ENCODE measurements at places on chromosomes 11 and 22. TPM values are rescaled to one million over a fixed set of nuclear protein-coding genes. Genes with fewer than 3 reads are reported as not detected.

The OR4A15 gene
- not detected for polyA plus RNA-seq

The ANKRD42 gene
- 3.2 TPM for polyA plus RNA-seq

DNA sequence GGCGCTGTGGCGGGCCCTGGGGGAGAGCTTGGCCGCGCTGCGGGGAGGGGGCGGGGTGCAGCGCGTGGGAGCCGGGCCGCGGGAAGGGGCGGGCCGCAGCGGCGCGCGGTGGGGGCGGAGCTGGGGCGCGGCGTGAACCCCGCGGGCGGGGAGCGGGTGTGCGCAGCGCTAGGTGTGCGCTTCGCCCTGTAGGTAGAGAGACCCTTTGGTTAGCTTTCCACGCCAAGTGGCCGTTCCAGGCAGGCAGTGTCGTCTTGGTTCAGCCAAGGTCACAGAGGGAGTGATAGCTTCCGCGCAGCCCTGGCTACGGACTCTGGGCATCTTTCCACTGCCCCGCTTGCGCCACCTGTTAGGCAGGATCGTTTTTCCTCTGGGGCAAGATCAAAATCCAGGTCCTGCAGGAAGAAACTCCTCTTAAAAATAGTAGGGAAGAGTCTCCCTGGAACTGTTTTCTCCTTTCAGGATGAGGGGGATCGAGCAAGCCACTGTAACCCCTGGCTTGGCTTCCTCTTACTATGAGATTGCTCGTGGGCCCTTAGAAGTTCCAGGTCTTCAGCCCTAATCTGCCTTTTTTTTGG, 434 bp downstream of the BANF1 start:
- H3K27me3 ChIP-seq, result no peaks in the 10 kb centered on the region
- H3K36me3 ChIP-seq, result peaks cover 41% of the 10 kb centered on the region
- H3K4me3 ChIP-seq, result peak overlapping the region; percentile 97
- no peak for DNase-seq
- H3K4me1 ChIP-seq, result peaks cover 38% of the 10 kb centered on the region

GRCh38 chr22:24099666-24100065, 81.6 kb upstream of the SUSD2 start:
- no peaks in the 10 kb centered on the region for H3K4me1 ChIP-seq
- H3K4me3 ChIP-seq, result no peak overlapping the region
- H3K27me3 ChIP-seq, result no peaks in the 10 kb centered on the region

DNA sequence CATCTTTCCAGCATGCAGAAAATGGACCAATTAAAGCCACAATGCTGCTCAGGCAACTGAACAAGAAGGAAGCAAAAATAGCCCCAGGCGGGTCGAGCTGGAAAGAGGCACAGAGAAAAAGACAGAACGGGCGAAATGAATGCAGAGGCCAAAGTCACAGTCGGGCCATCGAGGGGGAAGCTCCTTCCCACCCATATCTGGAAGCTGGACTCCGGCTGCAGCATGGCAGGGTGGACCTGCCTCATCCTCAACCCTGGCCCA, 58.6 kb upstream of the PRDM11 start:
- H3K4me1 ChIP-seq, result peaks cover 38% of the 10 kb centered on the region
- H3K4me3 ChIP-seq, result no peak overlapping the region
- H3K27ac ChIP-seq, result peak overlapping the region; percentile 79
- H3K36me3 ChIP-seq, result no peaks in the 10 kb centered on the region
- H3K27me3 ChIP-seq, result no peaks in the 10 kb centered on the region
